8988T (cell line): ENCODE measurements at places on chromosomes 4 and X.

DNA sequence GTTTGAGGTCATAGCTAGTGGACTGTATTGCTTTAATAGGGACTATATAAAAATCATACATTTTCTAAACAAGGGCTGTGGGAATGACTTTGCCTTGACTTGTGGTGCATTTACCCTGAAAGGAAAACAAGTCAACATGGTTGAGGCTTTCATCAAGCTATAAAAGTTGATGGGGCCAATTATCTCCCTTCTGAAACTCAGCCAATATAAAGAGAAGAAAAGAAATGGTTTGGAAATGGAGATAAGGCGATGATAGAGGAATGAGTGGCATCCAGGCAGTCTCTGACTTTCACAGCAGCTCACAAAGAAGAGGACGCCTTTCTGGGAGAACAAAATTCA lies 118.7 kb downstream of the SMARCA1 start:
- no peak for DNase-seq

DNA sequence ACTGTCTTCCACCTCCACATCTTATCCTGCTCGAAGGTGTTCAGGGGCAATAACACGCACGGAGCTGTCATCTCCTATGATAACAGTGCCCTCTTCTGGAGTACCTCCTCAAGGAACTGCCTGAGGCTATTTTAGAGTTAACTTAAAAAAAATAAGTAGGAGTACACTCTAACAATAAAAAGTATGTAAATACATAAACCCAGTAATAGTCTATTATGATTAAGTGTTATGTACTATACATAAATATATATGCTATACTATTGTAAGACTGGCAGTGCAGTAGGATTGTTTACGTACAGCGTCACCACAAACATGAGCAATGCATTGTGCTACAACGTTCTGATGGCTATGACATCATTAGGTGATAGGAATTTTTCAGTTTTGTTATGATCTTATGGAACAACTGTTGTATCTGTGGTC lies 34.5 kb upstream of the TLR2 start:
- no peak for DNase-seq

DNA sequence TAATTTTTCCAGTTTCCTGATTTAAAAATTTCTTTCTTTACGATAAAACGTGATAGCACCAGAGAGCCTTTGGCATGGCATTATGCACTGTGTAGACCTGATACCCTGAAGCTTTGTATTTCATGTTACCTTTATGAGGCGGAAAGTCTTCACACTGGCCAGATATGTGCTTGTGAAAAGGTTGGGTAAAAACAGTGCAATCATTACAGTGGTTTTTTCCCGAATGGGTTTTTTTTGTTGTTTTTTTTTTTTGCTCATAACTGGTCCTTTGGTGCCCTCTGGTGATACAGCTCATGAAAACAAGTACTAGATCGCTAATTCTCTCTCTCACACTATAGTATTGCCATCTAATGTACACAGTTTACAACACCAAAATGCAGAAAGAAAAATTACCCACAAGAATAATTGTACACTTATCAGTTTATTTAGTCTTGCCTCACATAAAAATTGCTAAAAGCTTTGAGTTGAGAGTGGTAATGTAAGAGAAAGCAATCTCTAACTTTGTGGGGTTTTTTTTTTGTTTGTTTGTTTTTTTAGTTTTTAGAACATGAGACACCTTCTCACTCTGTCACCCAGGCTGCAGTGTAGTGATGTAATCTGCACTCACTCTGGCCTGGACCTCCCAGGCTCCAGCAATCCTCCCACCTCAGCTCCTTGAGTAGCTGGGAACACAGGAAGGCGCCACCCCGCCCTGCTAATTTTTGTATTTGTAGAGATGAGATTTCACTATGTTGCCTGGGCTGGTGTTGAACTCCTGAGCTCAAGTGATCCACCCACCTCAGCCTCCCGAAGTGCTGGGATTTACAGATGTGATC lies 21.3 kb downstream of the SPCS3 start:
- DNase-seq, result no peak

GRCh38 chr4:158079661-158080060 lies 93.2 kb downstream of the GASK1B start:
- DNase-seq, result no peak

GRCh38 chrX:48505481-48505880 lies 3.3 kb upstream of the PORCN start:
- no peak for DNase-seq

GRCh38 chr4:6116696-6117285 lies 83.6 kb downstream of the JAKMIP1 start:
- no peak for DNase-seq

DNA sequence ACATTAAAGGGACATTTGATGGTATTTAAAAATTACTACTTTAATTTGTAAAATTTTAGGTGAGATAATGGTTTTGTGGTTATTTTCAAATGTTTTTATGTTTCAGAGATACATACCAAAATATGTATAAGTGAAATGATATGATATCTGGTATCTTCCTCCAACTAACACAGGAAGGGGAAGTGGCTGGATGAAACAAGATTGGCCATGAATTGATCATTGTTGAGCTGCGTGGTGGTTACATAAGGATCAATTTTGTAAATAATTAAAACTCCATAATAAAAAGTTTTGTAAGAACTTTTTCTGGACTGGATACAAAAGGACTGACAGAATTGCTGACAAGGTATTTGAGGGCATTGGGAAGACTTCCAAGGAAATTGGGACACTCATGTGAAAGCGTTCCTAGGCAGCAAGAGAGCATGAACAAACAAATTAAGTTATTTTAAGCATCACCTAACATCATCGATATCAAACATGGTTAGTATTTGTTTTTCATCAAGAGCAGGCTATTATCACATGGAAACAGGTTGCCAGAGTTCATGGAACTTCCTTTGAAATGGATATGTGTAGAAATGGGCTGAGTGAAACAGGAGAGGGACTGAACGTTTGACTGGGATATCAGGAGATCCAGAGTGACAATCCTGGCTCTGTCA lies 4.4 kb upstream of the PGM2 start:
- DNase-seq, result no peak

- no peak for DNase-seq
These were observed 447.3 kb downstream of the GRIA2 start for GRCh38 chr4:157667836-157668235.

DNA sequence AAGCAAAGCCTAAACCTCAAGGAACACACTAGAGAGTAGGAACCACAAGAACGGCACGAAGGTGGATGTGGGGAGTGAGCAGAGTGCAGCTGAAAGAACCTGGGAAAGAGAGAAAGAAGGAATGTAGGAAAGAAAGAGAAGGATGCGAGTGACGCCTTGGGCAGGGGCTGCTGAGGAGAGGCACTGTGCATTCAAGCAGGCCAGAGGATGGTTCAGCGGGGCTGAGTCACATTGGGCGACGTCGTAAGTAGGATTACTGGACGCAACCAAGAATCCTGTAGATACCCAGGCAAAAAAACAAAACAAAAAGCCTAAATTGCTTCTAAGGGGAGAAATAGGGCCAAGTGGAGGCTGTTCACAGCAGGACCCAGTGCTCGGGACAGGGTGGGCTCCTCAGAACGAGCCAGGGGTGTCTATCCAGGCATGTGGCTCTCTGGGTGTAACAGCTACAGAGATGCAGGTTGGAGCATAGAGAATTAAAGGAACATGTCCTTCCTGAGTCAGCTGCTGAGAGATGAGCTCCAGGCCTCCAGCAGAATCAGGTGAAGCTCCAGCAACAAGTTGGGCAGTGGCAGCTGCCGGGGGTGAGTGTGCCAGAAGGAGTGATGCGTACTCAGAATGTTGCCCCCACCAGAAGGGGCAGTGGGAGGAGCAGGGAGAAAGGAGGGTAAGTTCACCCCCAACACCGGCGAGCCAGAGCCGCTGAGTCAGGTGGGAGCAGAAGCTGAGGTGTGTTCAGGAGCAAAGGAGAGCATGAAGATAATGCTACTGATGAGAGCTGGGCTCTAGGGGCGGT lies 38.6 kb downstream of the NELFA start:
- DNase-seq, result no peak

GRCh38 chrX:132712350-132712749 lies 223.5 kb upstream of the MBNL3 start:
- no peak for DNase-seq

- no peak for DNase-seq
These were observed 19.7 kb upstream of the LRBA start for GRCh38 chr4:151034829-151035228.

- no peak for DNase-seq
These were observed 81.2 kb downstream of the APOOL start for GRCh38 chrX:85084770-85085393.

DNA sequence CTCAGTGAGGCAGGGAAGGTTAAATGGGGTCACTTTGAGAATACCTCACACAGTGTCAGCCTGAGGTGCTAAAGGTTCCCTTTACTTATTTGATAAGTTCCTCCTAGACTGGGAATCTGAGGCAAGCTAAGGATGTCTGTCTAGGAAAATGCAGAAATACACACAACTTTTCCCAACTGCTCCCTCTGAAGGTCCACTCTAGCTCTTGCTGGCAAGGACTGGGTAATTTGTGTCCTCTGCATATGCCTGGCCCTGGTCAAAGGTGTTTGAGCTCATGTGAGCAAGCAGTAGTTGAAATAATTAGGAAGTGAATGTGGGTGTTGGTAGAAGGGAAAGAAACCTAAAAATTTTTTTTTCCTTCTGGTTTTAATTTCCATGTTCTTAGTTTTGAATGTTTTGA lies 21.3 kb downstream of the TXLNG start:
- peak; percentile 32 for DNase-seq

GRCh38 chr4:11440481-11441193 lies 11.9 kb upstream of the HS3ST1 start:
- DNase-seq, result no peak

GRCh38 chrX:136250191-136251040 lies 784 bp downstream of the MAP7D3 start:
- no peak for DNase-seq

- peak; percentile 13 for DNase-seq
These were observed 32.7 kb upstream of the MAGED1 start for GRCh38 chrX:51860679-51861078.

DNA sequence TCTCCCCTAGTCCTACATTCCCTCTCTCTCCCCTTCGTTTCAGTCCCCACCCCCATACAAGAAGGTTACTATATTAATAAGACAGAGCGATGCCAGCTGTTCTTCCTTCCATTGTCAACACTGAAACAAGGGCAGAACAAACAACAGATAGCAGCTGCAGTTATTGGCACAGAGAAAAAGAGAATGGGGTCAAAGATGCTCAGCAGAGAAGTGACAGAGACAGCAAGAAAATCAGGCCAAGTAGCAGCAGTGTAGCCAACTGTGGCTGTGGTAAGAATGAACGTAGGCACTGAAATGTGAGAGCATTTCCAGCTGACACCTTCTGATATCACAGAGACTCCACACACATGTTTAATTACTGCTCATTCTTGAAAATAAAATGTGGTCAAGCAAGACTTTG lies 641.8 kb downstream of the FSTL5 start:
- DNase-seq, result no peak

DNA sequence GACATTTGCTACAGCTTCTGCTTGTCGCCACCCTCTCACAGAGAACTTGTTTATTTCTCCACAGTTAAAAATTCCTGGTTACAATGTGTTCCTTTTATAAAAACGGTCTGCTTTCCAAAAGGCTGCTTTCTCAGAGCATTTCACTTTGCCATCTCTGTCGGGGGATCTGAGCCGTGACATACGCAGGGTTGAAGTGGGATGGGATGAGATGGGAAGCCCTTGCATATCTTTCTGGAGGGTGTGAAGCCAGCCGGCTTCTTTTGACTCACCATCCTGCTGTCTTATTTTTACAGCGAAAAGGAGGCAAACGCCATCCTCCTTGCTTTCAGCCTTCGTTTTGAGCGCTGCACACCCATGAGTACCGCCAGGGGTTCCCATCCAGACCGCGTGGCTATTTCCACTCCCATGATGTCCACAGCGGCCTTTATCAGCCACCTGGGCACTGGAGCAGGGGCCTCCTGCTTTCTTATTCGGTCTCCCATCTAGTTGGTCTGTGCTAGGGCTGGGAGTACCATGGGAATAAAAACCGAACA lies 99.8 kb upstream of the GATB start:
- DNase-seq, result no peak

- DNase-seq, result no peak
These were observed 1.0 kb upstream of the EDA start for GRCh38 chrX:69614886-69615285.

DNA sequence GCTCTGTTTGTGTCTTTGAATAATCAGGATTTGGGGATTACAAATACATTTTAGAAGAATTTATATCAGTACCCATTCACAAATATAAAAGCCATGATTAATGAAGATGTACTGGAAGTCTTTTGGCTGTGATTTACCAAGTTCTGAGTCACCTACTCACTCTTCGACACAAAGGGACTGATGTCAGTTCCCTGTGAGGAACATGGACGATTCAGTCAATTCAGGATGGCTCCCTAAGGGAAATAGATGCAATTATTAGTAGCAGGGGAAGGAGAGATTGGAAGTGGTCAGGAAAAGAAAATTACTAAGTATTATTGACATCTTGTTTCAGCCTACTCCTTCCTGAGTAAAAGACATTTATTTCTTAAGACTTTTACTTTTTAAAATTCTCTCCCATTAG lies 550.7 kb upstream of the SLIT2 start:
- no peak for DNase-seq

GRCh38 chr4:7391637-7392437 lies 42.9 kb downstream of the PSAPL1 start:
- no peak for DNase-seq
